ENCODE measurements at places on chromosomes 2 and 18.
A peak's percentile ranks its signal among the peaks of the same experiment; 100 is the strongest.

- DNase-seq, result no peak
These were observed 561.4 kb downstream of the ADCYAP1 start for GRCh38 chr18:1466035-1466434.

GRCh38 chr2:109452318-109453305 lies 161.2 kb downstream of the SEPTIN10 start:
- no peak for DNase-seq

DNA sequence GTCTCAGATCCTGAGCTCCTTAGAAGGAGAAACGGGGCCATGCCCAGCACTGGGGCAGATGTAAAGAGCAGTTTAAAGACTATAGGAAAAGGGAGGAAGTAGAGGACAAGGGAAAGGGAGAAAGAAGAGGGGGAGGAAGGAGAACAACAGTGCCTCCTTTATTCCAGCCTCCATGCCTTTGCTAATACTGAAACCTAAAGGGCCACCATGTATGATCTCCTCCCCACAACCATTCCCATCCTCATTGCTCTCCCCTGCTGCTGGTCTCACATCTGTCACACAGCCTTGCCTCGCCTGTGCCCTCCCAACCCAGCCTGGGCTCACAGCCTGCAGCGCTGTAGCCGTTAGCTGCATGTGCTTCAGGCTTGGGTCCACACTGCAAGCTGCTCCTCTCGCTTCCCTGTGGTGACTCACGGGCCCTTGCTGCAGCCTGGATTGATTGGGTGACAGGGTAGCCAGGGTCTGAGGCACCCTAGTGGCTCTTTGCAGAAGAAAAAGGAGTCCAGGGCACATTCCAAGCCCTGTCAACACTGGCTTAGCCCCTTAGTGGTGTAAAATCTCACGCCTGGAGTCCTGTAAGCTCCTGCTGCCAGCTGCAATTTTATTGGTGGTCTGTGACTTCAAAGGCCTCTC lies 281.9 kb downstream of the SRBD1 start:
- no peak for DNase-seq

GRCh38 chr2:230869914-230870543 lies 5.3 kb downstream of the ITM2C start:
- DNase-seq, result no peak

DNA sequence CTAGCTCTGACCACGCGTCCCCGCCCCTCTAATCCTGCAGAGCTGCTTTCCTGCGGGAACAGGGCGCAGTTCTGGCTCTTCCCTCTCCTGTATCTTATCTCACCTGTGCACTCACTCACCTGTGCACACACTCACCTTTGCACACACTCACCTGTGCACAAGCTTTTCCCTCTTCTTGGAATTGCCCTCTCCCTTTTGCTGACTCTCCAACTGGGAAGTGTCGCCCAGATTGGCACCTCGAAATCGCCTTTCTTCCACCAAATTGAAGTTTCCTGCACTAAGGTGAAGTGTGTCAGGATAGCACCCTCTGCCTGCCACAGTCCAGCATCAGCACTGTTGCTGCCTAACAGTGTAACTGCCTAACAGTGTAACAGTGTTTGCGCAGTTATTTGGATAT lies 566 bp upstream of the CMPK2 start:
- DNase-seq, result no peak

- DNase-seq, result no peak
These were observed 259.5 kb downstream of the SP3 start for GRCh38 chr2:173705656-173706055.

GRCh38 chr2:23381485-23381884 lies 3.5 kb upstream of the KLHL29 start:
- no peak for DNase-seq

DNA sequence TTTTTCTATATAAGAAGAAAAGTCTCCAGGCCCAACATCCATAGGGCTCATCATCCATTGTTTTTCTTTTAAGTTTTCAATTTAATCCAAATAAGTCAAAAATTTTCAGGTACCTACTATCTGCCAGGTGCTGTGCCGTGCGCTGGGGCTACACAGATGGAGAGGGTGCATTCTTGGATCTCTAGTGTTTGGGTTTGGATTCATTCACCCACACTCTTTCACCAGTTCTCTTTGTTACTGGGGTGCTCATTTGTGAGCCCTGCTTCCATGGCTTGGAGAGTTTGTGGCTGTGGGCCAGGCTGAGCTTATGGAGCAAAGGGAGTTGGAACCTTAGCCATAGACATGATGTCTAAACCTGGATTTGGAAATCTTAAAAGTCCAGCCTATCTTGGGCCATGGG lies 51.0 kb downstream of the CDK15 start:
- no peak for DNase-seq

DNA sequence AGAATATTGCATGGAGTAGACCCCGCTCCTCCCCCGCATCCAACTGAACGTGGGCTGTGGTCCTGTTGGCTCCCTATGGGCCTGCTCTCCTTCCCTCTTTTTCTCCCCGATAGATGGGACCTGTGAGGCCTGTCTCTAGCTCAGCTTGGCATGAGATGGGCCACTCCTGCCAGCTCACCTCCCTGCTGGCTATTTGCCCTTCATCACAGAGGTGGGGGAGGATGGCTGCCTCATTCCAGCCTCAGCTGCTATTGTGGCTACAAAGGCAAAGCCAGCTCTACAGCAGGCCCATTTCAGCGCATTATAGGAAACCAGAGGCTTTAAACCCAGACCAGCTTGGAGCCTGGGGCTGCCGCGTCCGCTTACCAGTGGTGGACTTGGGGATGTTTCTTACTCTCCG lies 313.9 kb downstream of the GBX2 start:
- no peak for DNase-seq

- no peak for DNase-seq
These were observed 262.0 kb downstream of the DLGAP1 start for GRCh38 chr18:4193086-4193485.

- DNase-seq, result no peak
These were observed 360.4 kb upstream of the KCNH7 start for GRCh38 chr2:163198972-163199371.

DNA sequence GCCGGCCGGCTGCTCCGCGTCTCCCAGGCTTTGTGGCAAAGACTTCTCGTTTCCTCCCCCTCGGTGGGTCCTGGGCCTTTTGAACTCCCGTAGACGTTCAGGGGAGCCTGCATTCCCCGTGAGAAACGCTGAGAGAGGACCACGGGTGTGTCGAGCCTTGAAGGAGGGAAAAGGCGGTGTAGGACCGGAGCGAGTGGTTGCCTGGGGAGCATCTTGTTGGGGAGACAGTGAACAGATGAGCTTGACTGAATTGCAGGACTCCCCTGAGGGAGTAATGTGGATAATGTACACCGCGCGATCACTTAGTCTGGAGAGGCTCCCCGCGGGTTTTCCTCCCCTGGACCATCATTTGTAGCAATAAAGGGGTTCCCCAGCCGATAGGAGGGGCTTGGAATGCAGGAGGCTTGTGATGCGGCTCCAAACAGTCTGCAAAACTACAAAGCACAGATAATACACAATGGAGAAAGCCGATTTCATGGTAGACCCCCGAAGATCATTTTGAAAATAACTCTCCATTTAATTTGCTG lies 769 bp downstream of the ALMS1 start:
- DNase-seq, result no peak

DNA sequence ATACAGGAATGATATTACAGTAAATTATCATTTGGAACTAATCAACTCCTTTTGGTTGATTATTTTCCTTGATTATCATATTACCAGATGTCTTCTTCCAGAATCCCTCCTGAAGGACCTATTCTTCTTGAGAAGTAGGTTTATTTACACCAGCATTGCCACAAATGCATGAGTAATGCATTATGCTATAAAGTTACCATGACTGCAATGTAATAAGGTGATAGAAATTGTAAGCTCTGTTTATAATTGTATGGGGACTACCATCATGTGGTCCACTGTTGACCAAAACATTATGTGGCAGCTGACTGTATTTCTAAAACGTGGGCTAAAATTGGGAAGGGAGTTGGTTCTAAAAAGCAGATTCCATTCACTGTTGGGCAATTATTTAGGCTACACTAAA lies 602.2 kb downstream of the NYAP2 start:
- no peak for DNase-seq

DNA sequence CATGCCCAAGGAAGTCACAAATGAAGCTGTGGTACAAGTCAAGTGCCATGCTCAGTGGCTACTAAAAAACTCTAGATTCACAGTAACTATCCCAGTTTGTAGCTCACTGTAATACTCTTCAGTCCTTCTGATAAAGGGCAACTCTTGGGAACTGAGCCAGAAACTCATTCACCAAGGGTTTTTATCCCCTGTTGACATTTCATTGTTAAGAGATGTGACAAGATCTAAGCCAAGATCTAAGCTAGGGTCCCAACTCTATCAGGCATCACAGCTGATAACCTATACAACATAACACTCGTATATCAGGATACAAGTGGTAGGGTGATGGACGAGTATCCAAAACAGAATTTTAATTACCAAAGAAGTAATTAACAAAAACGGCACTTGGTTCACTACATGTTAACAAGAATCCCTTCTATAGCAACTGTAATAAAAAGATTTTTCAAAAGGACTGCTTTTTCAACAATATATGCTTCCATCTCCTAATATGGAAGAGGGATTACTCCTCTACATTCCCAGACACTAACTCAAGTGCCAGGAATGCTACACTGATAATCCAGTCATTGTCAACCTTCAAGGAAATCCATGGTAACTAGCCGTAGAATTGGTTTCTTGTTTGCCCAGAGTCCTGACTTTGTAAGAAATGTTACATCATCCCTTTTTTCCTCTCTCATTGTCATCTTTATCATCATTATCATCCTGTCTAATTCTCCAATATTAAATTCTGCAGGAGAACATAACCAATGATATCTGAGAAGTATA lies 111.7 kb downstream of the CDH2 start:
- no peak for DNase-seq

DNA sequence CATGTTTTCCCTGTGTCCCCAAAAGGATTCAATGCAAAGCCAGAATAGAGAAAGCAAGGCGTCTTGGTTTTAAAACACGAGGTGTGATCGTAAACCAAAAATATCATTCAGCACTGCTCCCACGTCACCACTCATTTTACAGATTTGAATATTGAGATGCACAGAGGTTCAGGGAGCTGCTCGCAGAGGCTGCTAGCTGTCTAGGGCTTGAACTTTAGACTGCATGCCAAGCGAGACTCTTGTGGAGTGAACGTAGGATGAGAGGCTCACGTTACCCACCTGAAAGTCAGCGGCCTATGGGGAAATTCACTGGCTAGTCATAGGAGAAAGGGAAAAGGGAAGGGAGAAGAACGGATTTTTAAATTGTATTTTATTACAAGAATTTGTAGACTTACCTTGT lies 130.1 kb downstream of the MBP start:
- DNase-seq, result no peak

- no peak for DNase-seq
These were observed 75.5 kb downstream of the GULP1 start for GRCh38 chr2:188367164-188367563.

- DNase-seq, result no peak
These were observed 40.0 kb downstream of the ASXL2 start for GRCh38 chr2:25838152-25838756.

- no peak for DNase-seq
These were observed 98.4 kb upstream of the SEC11C start for GRCh38 chr18:59041296-59041695.

DNA sequence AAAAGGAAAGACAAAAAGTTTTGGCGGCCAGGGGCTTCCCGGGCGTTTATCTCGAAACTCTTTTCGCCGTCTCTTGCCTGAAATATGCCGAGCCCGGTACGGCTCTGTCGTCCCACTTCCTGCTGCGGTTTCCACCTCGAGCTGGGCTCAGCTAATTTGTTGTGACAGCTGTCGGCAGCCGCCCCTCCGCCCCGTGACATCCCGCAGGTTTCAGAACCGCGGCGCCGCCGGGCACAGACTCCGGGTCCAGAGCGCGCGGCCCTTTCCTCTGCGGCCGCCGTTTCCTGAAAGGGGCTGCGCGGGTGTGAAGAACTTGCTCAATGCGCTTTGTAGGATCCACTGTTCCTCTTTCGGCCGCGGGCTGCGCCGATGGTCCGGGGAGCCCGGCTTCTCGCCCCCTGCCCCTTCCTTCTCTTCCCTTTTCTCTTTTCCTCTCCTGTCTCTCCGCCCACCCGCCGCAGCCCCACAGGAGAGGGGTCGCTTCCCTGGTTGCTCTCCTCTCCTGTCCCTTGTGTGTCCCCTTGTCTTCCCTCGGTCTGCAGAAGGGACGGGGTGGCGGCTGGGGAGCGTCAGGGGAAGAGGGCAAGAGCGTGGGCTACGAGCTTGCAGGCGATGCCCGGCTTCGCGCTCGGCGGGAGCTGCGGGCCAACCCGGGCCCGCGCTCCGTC lies 648 bp downstream of the ARID5A start:
- peak; percentile 75 for DNase-seq

DNA sequence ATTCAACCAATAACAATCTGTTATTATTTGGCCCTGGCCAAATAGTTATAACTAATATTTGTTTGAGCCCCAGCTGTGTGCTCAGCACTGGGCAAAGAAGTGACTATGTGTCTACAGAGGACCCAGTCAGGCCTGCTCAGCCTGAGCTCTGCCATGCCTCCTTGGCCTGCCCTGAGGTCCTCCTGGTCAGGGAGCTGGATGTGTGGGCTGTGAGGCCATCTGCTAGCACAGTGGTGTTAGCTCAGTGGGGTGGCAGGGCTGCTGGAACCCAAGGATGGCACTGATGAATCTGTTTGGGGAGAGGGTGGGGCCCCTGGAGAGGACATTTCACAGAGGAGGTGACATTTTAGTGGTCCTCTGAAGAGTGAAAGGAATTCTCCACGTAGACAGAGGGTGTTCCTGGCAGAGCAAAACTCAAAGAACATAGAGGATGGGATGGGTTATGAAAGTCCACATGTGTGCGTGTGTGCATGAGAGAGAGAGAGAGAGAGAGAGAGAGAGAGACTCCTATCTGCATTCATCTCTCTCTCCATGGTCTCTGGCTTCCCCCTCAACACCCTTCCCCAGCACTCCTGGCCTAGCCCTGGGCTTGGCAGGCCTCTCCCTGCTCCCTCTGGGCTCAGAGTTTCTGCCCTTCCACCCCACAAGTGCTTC lies 21.2 kb upstream of the ATOH8 start:
- DNase-seq, result no peak

GRCh38 chr2:18332477-18332876 lies 228.0 kb downstream of the RDH14 start:
- DNase-seq, result no peak

GRCh38 chr2:157363612-157364101 lies 38.0 kb upstream of the ERMN start:
- DNase-seq, result no peak

DNA sequence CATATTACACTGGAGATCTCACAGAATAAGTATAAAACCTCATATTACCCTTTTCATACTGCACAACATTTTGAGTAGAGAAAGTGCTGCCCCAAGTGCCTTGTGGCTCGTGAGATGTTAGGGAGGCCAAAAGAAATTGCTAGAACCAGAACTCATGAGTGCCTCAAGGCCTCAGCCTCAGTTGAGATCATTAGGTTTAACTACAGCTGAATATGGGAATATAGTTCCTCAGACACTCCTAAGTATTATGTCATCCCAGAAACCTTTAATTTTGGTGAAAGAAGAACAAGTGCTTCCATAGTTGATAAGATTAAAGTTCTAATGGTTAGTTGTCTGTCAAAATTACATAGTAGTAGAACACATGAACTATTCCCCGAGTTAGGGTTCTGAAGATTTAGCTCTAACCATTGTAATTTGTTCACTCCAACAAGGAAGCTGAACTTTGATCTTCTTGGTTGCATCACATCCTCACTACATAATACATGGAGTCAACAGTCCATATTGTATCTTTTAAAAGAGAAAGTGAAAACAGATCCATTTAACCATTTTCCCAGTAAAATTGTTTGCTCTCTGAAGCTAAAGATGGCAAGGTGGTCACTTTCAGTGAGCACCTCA lies 9.6 kb upstream of the AQP4 start:
- DNase-seq, result no peak

All from activated B cell treated with CpG ODN at 0.5 μM for 24 hours (primary cell).